ENCODE measurements at places on chromosomes 3 and 15.

DNA sequence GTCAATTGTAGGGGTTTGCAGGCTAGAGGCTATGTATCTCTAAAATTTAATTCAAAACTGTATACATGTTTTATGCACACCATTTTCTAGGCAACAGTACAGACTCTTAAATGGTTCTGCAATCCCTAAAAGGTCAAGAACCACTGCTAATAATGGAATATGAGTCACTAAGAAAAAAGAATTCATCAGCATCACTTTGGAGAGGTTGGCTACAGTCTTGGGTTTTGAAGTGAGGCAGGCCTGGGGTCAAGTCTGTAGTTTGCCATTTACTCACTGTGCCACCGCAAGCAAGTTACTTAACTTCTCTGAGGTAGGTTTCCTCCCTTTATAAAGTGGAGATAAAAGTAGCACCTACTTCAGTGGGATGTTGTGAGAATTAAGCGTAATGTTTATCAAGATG, 33.7 kb downstream of the THRB start:
- no peak for DNase-seq

GRCh38 chr3:179943117-179943880, 93.4 kb downstream of the PEX5L start:
- no peak for DNase-seq

- DNase-seq, result no peak
Measured at GRCh38 chr3:151282921-151283320, 4.6 kb upstream of the P2RY14 start.

- no peak for DNase-seq
Measured at GRCh38 chr3:186077466-186077865, 31.4 kb downstream of the ETV5 start.

GRCh38 chr15:89794627-89795241, 18.6 kb downstream of the MESP2 start:
- DNase-seq, result no peak

GRCh38 chr3:155342344-155342743, 48.9 kb upstream of the STRIT1 start:
- no peak for DNase-seq

- no peak for DNase-seq
Measured at GRCh38 chr3:9206287-9206686, 43.2 kb downstream of the SRGAP3 start.

DNA sequence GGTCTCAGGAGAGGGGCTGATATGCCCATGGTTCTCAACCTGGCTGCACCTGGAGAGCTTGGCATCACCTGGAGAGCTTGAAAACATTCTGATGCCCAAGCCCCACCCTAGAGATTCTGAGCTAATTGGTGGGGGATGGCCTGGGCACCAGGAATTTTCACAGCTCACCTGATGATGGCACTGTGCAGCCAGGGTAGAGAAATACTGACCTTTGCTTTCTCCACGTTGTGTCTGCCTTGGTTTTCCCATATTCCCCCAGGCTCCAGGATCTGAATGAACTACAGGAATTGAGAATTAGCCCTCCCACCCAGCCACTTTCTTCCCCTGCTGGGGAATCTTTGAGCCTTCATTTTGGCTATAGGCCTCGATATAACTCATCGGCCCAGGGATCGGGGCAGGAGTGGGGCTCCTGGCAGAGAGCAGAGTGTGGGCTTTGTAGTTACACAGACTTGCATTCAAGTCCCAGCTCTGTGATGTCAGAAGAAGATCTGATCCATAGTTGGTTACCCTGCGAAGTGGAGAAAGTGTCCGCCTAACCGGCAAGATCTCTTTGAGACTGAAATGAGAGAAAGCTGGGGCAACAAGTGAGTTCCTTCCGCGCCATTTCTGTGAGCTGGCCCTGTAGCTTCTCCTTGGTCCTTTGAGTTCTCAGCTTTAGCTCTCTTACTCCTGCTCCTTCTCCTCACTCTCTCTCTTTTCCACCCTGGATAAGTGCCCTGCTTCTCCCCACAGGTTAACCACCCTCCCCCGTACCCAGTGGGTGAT, 33.1 kb upstream of the UBE2Q2 start:
- no peak for DNase-seq

- no peak for DNase-seq
Measured at GRCh38 chr15:83102346-83102745, 5.1 kb upstream of the TM6SF1 start.

GRCh38 chr3:132342610-132343009, 25.4 kb downstream of the ACP3 start:
- DNase-seq, result no peak

GRCh38 chr3:171649267-171649666, 161.0 kb downstream of the PLD1 start:
- no peak for DNase-seq

DNA sequence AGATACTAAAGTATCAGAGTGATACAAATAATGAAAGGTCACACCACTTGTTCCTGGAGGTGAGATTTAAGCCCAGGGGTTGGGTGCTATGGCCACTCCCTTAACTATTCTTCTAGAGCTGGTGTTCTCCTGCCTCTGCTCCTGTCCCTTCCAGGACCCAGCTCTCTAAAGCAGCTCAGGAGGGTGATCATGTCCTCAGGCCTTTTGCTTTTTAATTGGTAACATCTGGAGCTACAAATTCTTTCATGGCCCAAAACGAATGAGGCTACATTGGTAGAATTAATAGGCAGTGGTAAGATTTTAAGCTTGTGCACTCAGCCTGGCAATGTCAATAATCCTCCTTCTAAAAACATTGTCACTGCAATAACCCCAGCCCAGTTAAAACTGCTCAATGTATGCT, 38.2 kb upstream of the CNOT10 start:
- DNase-seq, result no peak

DNA sequence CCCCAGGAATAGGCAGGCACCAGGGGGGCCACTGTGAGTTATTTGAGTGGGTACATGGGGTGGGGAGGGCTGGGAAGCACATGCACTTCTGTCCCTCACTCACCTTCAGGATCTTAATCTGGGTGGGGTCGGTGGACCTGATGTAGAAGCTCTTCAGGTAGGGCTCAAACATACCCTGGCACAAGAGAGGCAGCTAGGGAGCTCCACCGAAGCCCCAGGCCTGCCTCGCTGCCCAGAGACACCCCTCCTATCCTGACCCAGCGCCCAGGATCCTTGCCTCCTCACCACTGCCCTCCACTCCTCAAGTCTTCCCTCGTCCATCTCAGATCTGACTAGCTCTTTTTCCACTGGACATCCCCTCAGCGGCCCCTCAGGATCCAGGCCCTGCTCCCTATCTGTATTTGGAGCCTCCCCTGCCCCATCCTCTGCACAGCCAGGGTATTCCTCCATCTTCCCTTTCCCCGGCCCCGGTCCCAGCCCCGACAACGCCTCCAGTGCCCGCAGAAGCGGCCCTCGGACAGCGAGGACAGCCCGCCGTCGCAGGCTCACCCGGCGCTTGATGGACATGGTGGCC, 30.0 kb downstream of the AP3B2 start:
- no peak for DNase-seq

- DNase-seq, result no peak
Measured at GRCh38 chr3:126024049-126024854, 55.3 kb downstream of the ROPN1B start.

GRCh38 chr3:25454005-25454927, 26.2 kb downstream of the RARB start:
- no peak for DNase-seq

DNA sequence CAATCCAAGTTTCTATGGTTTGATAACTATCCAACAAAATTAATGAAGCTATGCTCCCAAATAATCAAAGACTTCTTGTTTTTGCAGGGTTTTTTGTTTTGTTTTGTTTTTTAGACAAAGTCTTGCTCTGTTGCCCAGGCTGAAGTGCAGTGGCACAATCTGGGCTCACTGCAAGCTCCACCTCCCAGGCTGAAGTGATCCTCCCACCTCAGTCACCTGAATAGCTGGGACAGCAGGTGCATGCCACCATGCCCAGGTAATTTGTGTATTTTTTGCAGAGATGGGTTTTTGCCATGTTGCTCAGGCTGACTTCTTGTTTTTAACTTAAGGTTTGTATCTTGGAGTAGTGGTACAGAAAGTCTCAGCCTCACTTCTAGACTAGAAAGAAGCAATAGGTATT, 11.0 kb upstream of the GATM start:
- no peak for DNase-seq

GRCh38 chr3:62624185-62624584, 250.8 kb upstream of the FEZF2 start:
- DNase-seq, result no peak

DNA sequence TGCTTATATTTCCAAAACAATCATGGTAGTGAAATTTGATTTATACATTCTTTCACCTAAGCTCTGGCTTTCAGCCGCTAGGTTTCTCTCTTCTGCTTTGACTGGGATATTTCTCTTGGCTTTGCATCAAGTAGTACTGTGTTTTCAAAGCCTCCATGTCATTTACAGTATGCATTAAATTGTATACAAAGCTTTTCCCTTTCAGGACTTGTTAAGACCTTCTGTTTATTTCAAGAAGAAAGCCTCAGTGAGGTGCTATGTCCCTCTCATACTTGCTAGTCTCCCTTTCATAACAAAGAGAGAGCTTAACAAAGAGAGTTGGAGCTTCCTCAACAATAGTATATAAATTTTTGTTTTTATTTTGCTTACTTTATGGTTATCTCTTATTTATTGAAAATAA, 84.2 kb upstream of the SLC25A26 start:
- no peak for DNase-seq

DNA sequence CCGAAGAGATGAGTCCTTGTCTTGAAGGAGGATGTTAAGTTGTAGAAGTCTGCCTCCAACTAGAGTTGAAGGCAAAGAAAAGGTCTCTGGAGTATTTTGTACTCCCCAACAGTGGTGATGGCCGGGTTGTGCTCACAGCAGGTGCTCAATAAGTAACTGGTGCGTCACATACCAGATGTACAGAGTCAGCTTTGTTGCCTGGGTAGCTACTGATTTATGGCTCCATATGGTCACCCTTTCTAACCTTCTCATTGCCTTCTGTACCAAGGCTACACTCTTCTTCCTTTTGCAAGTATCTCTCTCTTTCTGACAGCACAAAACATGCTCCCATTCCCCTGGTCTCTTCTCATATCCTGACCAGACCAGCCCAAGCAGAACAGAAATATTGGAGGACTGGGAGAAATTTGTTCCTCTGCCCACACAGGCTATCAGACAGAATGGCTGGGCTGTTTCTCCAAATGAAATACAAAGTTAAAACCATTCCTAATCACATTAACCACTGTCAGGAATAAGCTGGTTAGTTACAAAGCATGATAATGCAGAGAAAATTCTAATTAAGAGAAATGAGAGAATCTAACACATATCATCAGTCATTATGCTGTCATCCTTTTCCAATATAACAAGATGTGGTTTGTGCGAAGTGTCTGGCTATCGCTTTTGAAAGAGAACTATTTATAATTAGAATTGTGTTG, 150.1 kb upstream of the LRRN1 start:
- DNase-seq, result no peak

DNA sequence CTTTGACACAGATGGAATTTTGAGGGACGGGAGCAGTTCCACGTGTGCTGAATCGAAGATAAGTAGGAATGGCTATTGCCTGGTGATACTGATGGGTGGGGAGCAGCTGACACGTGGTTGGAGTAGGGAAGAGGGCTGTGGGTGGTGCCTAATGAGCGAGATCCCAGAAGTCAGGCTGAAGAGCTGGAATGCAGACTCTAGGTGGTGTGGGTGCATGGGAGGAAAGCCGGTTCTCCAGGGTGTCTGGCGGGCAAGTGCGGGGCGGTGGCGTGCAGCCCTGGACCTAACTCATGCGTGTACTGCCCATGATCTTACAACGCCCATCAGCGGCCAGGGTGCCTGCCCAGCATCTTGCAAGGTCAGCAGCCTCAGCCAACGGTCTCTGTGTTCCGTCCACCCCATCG, 63.1 kb downstream of the ARNT2 start:
- DNase-seq, result no peak

DNA sequence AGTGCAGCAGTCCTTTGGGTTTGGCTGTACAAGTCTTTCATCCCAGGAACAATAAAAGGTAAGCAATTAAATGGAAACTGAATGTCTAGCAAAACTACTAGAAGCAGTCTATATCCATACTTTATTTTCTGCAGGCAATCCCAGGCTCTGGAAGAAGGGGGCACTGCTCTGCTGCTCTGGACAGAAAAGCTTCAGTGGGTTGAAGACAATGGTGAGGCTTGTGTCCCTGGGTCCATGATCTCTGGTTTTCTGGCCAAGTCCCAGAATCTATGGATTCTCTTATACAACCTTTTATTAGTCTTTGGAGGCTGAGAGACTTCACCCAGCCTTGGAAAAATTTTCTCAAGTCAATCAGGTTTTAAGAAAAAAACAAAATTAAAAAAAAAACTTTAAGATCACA, 35.6 kb downstream of the SCAP start:
- DNase-seq, result no peak

GRCh38 chr3:57753016-57753415, 3.1 kb upstream of the SLMAP start:
- DNase-seq, result no peak

DNA sequence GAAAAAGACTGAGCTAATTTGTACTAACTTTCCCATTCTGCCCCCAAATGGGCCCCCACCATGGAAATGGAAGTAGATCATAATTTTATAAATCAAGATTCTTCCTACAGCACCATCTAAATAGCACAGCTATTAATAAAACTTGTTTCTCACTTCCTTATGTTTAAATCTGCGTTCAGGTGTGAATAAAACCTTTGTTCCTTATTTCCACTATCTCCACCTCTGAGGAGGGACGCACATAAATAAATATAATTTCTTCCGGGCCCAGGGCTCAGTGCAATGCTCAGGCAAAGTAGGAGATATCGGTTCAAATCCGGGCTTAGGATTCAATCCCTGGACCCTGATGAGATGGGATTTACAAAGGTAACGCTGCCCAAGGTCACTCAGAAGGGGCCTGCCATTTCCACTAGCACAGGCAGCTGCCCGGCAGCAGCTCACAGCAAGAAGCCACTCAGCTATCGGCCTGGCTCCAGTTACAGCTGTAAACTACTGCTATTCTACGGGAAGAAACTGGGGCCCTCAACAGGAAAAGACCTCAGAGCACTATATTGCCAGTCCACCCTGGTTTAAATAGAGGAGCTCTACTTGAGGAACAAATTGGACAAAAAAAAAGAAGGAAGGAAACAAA, 52.5 kb downstream of the FOXP1 start:
- DNase-seq, result no peak

GRCh38 chr3:192253138-192253887, 474.0 kb downstream of the FGF12 start:
- no peak for DNase-seq

- DNase-seq, result no peak
Measured at GRCh38 chr3:190266913-190267290, 55.3 kb downstream of the CLDN1 start.

GRCh38 chr3:186506857-186507256, 37.3 kb downstream of the CRYGS start:
- DNase-seq, result no peak

Data from GM12878 (cell line).